ENCODE measurements at places on chromosomes 4 and X.

GRCh38 chr4:146343199-146343598 lies 128.9 kb downstream of the REELD1 start:
- DNase-seq: no peak

DNA sequence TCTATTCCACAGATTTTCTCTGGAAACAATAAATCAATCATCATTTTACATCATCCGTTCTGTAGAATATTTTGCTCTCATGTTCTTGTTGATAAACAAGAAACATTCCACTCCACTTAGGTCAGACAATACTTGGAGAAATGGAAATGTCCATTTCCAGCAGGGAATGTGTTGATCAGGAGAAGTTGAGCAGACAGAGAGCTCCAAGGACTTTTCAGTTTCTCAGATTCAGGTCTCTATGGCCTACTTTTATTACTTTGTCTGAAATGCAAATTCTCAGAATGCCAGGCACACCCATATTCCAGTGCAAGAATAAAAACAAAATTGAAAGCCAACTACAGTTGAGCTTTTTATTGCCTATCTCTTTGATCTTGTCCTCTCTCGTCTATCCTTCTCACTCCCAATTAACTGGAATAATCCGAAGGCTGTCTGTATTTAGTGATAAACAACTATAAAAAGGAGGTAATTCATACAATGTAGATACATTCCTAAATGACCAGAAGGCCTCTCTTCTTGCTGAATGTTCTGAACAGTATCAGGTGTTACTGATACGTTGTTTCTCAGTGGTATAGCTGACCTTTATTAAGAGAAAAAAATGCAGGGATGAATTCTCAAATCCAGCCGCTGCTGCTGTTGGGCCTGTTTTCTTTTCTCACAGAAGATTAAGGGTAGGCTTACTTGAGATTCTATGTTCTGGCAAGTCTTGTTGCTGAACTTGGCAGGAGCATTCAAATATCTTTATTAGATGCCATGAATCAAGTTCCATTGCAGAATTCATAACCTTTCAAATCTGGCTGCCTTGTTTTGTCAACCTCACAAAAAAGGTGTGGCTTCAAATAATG lies 72.1 kb downstream of the HPGD start:
- no peak for DNase-seq

- no peak for DNase-seq
Measured at GRCh38 chr4:140904904-140905303, 148.7 kb upstream of the TBC1D9 start.

- no peak for DNase-seq
Measured at GRCh38 chrX:100745205-100745604, 13.3 kb upstream of the SYTL4 start.

DNA sequence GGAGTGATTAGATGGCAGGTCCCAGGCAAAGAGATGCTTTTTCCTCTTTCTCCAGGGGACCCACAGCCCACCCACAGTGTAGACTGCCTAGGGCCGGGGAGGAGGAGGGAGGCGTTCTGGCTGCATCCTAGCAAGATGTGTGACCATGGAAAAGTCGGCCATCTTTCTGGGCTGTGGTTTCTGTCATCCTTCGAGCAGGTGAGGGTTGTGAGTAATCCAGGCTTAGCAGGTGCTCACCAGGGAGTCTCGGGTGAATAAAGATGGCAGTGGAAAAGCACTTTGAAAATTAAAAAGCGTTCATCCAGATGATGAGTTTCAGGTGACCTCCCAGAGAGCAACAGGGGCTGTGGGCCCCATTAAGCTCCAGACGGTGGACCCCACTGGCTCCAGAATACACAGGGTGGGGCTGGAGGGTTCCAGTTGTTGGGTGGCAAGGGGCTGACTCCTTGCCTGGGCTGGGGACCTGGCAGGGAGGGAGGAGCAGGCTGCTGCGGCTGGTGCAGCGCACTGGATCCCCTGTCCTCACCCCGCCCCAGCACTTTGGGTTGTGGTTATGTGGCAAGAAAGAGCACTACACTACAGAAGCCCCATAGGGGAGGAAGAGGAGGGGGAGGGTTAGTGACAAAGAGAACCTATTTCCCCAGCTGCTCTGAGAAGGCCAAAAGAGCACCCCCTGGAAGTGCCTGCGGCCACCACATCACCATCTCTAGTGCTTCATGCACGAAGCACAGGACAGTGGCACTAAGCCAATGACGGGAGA lies 23.7 kb downstream of the ELF4 start:
- no peak for DNase-seq

GRCh38 chr4:140048419-140048995 lies 105.5 kb downstream of the MAML3 start:
- peak; percentile 29 for DNase-seq

GRCh38 chr4:155419266-155419665 lies 42.5 kb upstream of the MAP9 start:
- DNase-seq: no peak

DNA sequence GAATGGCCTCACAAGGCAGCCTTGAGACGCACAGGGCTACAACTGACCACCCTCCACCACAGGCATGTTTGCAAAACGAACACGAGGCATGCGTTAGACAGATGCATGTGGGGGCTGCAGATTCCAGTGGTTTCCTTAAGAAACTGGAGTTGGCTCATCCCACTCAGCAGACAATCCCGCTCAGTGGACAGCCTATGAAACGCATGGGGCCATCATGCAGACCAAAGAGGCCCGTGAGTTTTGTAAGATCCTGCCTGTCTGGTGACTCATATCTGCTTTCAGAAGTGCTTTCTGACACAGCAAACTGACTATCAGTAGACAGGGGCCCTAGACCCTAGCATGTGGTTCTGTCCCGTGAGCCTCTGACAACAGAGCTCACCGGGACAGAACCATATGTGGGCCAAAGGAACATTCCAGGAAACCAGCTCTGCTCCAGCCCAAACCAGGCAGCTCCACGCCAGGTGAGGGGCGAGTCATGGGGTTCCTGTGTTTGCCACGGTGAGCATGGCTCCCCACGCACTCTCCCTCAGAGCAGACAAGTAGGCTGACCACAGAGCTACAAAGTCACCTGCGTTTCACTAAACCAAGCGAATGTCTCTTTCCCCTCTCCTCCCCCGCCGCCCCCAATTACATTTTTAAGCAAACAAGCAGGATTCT lies 74.4 kb downstream of the MTMR1 start:
- no peak for DNase-seq

GRCh38 chr4:176358083-176358469 lies 38.3 kb downstream of the SPCS3 start:
- DNase-seq: no peak

DNA sequence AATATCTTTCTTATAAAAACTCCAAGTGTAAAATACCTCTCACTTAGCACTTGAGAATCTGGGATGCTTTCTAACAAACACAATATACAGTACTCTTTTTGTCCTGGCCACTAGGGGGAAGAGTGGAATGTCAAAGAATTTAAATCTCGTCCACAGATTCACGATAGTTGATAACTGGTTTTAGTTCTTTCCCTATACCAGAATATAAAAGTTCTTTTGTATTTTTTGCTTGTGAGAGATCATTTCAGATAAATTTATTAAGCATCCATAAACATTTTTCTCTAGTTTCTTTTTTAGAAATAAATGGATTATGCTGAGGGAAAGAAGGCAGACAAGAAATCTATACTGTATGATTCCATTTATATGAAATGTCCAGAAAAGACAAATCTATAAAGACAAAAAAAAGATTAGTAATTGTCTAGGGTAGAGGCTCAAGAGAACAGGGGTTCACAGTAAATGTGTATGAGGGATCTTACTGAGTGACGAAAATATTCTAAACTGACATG lies 50.4 kb downstream of the MGARP start:
- DNase-seq: peak; percentile 4

- DNase-seq: no peak
Measured at GRCh38 chrX:20019672-20020365, 29.0 kb upstream of the BCLAF3 start.

DNA sequence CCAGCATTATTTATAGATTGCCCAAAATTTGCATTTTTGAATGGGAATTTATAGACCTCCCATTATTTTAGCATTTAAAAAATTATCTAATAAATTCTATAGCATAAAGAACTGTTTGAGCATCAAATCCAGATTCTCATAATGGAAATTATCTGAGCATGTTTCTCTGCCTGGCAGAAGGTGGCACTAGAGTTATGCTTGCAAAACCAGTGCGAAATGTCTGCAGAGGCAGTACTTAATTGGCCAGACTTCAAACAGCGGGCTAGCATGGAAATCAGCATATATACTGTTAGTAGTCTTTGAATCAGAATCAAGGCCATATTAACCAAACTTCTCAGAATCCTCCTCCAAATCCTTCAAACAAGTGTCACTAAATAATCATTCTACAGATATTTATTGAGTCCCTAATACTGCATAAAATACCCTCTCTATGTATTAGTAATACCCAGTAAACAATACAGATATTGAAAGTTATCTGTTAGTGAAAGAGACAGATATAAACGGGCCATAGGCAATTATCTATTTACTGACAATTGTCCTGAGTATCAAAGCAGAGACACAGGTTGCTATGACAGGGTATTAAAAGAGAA lies 78.7 kb upstream of the DCLK2 start:
- peak; percentile 21 for DNase-seq

DNA sequence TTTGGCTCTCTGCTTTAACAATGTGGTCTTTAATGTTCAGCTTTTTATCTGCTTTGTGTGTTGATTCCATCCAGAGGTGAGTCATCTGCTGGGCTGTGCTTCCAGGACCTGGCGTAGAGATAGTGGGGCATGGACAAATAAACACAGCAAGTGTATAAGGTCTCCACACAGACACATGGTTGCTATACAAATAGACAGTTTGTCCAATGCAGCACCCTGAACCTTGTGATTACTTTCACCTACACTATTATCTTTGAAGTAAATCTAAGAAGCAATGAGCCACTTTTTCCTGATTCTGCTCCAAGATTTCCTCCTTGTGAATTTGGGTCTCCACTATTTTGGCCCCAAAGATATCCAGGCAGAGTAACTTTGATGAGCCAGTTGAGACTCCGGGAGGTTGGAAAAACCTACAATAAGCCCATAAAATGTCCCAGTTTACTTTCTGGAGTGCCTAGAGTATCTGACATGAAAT lies 12.1 kb downstream of the PPARGC1A start:
- no peak for DNase-seq

DNA sequence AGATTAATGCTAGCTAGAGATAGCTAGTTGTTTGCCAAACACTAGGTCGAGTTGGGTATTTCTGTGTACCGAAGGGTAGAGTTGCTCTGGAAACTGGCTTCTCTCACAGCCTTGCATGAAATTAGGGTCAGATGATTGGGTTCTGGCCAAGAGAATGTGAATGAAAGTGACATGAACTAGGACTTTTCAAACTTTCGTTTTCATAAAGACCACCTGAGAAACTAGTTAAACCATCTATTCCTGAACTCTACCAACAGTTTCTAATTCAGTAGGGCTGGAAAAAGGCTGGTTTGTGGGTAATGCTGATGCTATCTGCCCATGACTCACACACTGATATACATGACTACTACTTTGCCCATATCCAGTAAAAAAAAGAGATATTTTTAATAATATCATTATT lies 157.6 kb downstream of the GASK1B start:
- no peak for DNase-seq

DNA sequence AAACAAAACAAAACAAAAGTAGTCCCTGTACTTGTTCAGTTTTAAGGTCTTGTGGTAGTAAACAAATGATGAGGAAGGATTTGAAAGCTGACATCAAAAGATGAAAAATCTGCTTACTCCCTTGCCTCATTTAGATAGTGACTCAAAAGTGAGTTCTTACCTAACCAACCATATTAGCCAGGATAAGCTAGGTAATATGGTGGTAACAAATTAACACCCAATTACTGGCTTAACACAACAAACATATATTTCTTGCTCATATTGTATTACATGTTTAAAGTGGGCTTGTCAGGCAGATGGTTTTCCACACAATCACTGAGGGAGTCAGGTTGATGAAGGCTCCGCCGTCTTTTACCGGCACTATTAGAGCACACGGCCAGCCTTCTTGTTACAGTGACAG lies 189.7 kb downstream of the PPARGC1A start:
- DNase-seq: no peak

DNA sequence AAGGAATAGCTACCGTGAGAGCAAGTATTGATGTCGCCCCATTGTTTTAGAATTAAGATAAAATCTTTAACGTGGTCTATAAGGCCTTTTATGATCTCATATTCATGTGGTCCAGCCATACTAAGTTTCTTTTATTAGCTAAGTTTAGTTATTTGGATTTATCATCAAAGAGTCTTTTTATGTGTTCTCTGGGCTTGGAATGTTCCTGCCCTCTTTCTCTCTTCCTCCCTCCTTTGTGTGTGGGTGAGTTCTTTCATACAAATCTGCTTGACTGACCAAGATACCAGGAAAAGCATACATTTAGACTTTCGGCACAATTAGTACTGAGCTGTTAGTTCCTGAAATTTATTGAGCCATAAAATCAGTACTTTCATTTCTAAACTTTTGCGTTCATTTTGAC lies 11.3 kb downstream of the TDO2 start:
- no peak for DNase-seq

DNA sequence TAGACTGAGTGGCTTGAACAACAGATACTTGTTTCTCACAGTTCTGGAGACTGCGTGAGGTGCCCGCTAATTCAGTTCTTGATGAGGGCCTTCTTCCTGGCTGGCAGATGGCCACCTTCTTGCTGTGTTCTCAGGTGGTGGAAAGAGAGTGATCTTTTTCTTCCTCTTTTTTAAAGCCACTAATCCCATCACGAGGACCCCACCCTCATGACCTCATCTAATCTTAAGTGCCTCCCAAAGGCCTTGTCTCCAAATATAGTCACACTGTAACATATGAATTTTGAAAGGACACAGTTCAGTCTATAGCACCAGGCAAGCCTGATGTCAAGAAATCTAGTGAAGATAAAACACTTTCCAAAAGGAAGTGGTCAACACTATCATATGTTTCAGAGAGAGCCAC lies 12.4 kb downstream of the VAMP7 start:
- no peak for DNase-seq

- no peak for DNase-seq
Measured at GRCh38 chr4:149158817-149159216, 656.8 kb downstream of the IQCM start.

DNA sequence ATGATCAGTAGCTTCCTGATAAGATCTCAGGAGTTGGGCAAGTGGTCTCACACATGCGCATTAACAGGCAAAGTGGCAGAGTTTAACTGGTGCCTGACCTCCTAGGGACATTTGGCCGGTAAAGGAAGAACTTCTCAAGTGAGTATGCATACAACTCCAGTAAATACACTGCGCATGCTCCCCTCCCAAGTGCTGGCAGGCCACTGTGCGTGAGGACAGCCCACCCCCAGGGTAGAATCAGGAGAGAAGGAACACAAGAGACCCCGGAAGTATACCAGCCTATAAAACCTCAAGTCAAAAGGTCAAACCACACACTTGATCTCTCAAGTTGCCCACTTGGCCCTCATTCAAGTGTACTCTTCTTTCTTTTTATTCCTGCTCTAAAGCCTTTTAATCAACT lies 225.5 kb upstream of the ANKRD50 start:
- DNase-seq: no peak

All from NCI-H1105 treated with DMSO at 0.1 percent for 48 hours (cell line).